ENCODE measurements at places on chromosomes 3 and 15. TPM values are rescaled to one million over a fixed set of nuclear protein-coding genes. Genes with fewer than 3 reads are reported as not detected.

GRCh38 chr3:99966662-99967416 is 147.5 kb downstream of the FILIP1L start:
- no peak overlapping the region for H3K4me3 ChIP-seq
- no peak for DNase-seq
- peaks cover 16% of the 10 kb centered on the region for H3K4me1 ChIP-seq
- peaks cover 3% of the 10 kb centered on the region for H3K36me3 ChIP-seq

The METTL6 gene
- 19.3 TPM for total RNA-seq

The CILP gene
- 0.07 TPM for total RNA-seq

The COL6A6 gene
- 6.3 TPM for total RNA-seq

Data from type B pancreatic cell (in vitro differentiated cells).